Transverse colon (tissue), 4 donors: ENCODE measurements at places on chromosomes 13 and 19. TPM values are rescaled to one million over a fixed set of nuclear protein-coding genes. Genes with fewer than 3 reads are reported as not detected.

Gene WDR18
- total RNA-seq, result 23.1 TPM

DNA sequence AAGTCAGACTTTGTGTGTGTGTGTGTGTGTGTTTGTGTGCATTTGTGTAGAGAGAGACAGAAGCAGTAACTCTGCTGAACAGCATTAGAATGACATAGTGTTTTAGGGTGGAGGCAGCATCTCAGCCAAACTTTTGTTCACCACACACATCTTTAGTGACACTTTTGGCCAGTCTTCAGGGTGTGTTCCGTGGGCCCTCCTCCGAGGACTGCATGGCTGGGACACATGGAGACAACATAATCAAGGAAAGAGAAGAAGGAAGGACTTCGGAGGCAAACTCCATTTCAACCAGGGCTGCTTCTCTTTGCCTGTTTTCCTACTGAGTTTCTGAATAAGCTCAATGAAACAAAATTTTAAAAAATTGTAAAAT lies 205.1 kb downstream of the LHFPL6 start:
- DNase-seq, result no peak

DNA sequence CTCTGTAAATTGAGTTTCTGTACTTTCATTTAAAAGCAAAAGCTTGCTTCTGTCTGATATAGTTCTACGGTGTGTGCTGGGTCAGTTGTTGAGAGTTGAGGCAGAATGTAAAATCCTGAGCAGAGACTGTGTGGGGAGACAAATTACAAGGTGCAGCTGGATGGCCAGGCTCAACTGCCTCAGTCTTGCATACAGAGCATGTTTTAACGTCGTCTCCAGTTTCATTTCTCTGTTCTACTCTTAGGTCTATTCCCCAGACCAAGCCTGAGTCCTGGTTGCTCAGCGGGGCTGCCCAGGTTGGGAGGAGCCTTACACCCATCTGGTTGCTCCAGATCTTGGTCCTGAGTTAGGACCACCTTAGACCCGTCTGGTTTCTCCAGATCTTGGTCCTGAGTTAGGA lies 54.4 kb upstream of the MEDAG start:
- no peak for DNase-seq

GRCh38 chr19:15464394-15465385 lies at the start of gene RASAL3:
TSS of gene RASAL3 (minus strand) at chr19:15464544. CDS start at chr19:15464358, 186 bp downstream.
- peak; percentile 60 for DNase-seq

- DNase-seq, result no peak
Observed at GRCh38 chr13:39512687-39513086, 90.3 kb downstream of the LHFPL6 start.

GRCh38 chr13:99871249-99871898 lies 100.2 kb downstream of the ZIC5 start:
- no peak for DNase-seq

Gene KISS1R
- total RNA-seq, result not detected

DNA sequence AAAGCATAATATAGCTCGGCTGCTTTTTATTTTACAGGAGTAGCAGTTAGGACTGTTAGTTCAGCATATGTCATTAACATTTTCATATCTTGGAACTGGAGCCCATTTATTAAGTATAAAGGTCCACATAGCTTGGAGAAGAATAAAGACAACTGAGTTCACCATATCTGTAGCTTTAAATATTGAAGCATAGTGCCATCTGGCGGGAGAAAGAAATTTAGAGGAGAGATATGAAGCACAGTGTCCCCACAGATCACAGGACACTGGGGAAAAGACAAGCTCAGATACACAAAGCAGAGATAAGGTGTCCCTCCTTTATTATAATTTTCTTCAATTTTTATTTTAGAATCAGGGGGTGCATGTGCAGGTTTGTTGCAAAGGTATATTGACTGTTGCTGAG lies 104.7 kb upstream of the FREM2 start:
- DNase-seq, result no peak

Gene ETFB
- total RNA-seq, result 140 TPM
